ENCODE measurements at places on chromosomes 3 and 15.

- no peak for DNase-seq
These were observed 335.9 kb upstream of the EPHA6 start for GRCh38 chr3:96478496-96478895.

DNA sequence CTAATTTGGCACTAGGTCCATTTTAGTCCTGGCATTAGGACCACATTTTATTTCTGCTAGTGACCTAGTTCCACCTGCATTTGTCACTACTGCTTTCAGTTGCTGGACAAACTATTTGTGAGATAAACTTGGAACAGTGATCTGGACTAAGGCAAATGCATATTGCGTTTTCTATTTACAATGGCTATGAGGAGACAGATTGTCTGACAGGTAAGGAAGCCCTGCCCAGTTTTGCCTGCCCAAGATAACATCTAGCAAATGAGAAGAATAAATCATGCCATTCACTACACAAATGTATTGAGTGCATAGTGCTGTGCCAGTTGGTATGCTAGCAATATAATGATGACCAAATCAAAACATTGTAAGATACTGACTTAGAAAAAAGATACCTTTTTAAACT lies 245.7 kb downstream of the GRM7 start:
- no peak for DNase-seq

DNA sequence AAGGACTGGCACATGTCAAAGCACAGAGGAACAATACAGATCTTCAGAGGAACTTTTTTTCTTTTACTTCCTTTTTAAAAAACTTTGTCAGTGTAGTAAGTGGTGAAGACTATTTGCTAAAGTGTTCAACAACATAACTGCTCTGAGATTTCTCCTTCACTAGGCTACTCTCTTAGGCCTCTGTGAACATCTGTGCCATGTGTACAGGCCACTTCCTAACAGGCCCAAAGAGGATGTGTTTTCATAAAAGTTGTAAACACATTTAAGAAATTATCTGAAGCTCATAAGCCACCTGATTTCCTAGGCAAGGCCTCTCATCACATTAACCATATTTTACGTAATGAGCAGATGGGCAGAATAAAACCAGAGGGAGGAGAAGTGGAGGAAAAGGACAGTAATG lies 235.4 kb downstream of the FHIT start:
- no peak for DNase-seq

GRCh38 chr3:41693799-41694198 lies 268.1 kb downstream of the ULK4 start:
- DNase-seq: peak; percentile 23

DNA sequence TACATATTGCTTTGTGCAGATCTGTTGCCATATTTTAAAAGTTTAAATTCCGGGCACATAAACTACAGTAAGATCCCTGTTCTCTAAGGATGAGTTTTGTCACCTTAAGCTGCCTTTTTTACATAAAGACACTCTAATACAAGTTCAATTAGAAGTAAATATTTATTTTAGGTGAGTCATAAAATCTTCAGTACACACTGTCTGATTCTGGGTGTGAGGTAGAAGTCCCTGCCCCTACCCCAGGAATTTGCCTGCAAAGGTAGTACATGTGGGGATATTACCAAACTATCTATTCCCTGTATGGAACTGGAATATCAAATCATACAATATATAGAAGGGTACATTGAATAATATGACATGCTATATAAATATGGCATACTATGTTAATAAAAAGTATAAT lies 6.3 kb downstream of the SCG3 start:
- no peak for DNase-seq

DNA sequence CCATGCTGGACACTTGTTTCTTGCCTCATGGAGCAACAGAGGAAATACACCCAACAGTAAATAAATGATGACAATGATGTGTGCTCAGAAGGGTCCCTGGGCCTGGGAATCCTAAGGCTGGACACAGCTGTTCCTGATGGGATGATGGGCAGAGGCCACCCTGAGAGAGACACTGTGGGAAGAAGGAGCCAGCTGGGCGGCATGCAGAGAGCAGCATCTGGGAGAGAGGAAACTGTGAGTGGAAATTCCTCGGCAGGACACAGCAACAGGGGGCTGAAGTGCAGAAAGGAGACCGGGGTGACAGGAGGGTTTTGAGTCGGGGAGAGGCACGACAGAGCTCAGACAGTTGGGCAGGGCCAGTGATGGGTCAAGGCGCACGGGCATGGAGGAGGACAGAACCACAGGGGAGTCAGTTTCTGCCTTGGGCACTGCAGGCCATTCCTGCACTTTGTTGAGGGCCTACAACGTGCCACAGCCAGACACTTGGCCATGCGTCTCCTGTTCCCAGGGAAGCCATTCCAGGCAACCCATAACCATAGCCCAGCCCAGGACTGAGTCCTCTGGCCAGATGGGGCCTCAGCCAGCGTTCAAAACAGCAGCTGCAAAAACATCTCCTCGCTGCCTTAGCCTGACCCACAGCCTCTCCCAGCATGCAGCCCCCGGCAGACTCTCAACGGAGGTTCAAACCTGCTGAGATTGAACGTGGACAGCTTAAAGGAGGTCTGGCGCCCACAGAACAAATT lies 36.7 kb upstream of the SLC6A1 start:
- no peak for DNase-seq

- DNase-seq: no peak
These were observed 20.4 kb upstream of the EHD4 start for GRCh38 chr15:41992803-41993190.

DNA sequence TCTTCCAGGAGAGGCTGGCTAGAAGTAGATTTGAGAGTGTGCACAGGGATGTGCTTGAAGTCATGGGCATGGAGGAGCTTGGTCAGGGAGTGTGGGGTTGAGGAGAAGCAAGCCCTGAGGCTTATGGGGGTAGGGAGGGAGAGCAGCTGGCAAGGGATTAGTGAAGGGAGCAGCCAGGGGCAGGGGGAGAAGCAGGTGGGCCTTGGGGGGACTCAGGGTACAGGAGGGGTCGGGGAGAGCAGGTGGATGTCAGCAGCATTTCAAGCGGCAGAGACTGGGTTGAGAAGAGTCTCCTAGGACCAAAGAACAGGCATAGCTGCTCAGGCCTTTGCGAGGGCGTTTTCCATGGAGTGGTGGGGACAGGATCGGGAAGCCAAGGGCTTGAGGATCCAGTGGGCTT lies 3.4 kb upstream of the LMAN1L start:
- no peak for DNase-seq

- DNase-seq: no peak
These were observed 75.5 kb downstream of the MB21D2 start for GRCh38 chr3:192842138-192842537.

Data from GM23248 (cell line).